ENCODE measurements at places on chromosomes 4 and X.

GRCh38 chr4:74121643-74122579, 22.9 kb upstream of the CXCL2 start:
- DNase-seq = no peak

DNA sequence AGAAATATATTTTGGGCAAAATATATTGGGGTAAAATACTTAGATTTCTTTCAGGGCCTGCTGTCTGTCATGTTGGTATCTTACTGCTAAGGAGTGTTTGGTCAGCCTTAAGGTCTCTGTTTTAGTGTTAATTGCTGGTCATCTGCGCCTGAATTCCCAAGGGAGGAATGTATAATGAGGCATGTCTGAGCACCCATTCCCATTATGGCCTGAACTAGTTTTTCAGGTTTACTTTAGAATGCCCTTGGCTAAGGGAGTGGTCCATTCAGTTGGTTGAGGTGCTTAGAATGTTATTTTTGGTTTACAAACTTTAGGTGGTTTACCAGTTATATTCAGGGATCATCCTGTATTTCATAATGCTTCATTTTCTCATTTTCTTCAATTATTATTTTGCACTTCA, 125.9 kb downstream of the CFAP299 start:
- DNase-seq = no peak

- peak; percentile 73 for DNase-seq
Observed at GRCh38 chr4:153152501-153153338, 51.5 kb upstream of the TRIM2 start.

DNA sequence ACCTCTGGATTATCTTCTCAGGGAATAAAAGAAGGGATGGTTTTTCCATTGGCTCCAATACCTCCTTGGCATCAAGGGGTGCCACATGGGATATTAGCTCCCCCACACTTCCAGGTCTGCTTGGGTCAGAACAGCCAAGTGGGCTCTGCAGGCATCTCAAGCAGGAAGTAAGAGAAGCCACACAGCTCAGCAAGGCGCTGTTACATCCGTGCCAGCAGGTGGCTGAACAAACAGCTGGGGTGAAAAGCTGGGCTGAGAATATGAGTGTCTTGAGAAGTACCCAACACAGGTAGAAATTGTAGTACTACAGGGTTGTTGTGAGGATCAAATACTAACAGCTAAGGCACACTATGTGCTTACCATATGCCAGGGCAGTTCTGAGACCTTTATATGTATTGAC, 76.7 kb upstream of the TMEM150C start:
- no peak for DNase-seq

- no peak for DNase-seq
Observed at GRCh38 chr4:42713391-42713790, 56.5 kb upstream of the ATP8A1 start.

DNA sequence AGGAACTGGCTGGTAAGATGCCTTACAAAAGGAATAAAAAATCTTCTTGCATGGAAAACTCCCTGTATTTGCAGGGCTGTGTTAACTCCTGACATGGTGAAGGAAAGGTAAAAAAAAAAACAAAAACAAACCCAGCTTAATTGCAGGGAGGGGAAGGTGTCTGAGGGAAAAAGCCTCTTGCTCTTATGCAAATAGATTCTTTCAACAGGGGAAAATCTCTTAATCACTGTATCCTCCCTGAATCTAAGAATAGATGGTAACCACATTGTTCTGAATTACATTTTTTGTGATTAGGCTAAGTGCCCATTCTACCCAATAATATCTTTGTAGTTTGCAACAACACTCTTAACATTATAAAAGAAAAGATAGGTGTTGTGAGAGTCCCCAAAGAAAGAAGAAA, 172.6 kb downstream of the RBM46 start:
- no peak for DNase-seq

DNA sequence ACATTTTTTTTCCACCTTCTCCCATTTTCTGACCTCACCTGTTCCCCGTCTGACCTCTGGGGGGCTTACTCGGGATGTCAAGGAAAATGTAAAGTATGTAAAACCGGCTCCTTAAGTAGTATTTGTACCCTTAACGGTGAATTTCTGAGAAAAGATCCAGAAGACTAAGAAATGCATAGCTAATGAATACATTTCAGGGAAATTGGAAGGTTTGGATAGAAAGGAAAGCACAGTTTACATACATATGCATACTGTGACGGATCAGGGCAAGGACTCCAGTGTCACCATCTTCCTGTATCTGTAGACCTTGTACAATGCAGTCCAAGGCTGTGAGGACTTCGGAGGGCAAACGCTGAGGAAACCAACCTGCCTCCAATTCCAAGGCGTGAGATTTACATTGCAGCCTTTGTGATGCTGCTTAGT, 2185.9 kb upstream of the TENM3 start:
- DNase-seq = no peak

- no peak for DNase-seq
Observed at GRCh38 chr4:146379744-146380143, 142.0 kb downstream of the SLC10A7 start.

DNA sequence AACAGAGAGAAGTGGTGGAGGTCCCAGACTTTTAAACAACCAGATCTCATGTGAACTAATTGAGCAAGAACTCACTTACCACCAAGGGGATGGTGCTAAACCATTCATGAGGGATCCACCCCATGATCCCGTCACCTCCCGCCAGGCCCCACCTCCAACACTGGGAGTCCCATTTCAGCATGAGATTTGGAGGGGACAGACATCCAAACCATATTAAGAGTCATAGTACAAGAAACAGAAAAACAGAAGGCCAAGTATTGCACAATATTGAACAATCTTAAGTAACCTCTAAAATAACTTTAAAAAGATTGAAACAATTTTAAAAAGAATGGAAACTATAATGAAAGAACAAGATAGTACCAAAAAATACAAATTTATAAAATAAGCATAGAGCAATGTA, 110.0 kb downstream of the CBR4 start:
- DNase-seq = no peak

DNA sequence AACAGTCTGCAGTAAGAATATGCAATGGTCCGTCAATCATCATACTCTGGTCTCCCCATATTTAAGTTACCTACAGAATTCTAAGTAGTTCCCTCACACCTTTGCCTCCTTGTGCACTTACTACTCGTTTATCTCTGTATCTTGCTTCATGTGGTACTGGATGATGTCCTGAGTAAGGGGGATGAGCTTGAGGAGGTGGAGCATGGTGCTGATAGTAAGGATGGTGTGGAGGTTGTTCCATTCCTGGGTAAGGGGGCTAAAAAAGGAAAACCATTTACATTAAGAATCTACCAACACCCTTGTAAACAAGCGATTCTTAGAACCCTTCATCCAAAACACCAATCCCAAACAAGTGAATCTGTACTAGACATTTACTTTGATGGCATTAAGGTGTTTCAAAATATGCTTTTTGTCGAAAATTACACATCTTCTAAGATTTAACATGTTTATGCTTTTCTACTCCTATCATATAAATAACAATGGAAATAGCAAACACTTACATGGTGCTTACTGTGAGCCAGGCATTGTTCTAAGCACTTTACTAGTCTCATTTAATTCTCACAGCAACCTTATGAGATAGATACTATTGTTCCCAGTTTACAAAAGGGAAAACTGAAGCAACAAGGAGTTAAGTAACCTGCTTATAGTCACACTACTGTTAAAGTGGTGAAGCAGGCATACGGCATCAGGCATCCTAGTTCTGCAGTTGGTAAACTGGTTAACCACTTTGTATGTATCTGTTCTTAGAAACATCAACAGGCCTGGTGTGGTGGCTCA, 33.5 kb downstream of the YTHDC1 start:
- no peak for DNase-seq

DNA sequence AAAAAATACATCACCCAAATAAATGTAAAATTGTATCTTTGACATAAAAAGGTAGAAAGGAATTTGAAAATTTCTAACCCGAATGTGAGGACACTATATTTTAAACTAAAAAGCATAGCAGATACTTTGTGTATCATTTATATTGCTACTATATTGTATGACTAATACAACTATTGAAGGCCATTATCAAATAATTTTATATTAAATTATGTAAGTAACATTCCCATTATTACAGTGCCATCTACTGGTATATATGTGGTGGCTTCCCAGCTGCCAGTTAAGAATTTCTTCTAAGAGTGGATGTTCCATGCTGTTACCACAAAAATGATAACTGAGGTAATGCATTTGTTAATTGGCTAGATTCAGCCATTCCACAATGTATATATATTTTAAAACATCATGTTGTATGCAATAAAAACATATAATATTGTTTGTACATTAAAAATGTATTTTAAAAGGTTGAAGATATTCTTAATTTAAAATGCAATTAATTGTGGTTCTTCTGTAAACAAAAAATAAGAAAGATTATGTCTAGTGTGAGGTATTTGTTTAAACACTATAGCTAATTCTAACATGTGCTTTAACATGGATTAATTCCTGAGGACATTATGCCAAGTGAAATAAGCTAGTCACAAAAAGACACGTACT, 65.3 kb downstream of the EGF start:
- DNase-seq = no peak

- DNase-seq = no peak
Observed at GRCh38 chr4:96486563-96486962, 646.7 kb downstream of the PDHA2 start.

GRCh38 chrX:386768-387575, at the start of gene PPP2R3B:
Gene PPP2R3B (minus strand): TSS chrX:386907. CDS start chrX:386691, 216 bp downstream.
- DNase-seq = no peak

All from NCI-H1436 (cell line).